ENCODE measurements at places on chromosomes 3 and 15.

DNA sequence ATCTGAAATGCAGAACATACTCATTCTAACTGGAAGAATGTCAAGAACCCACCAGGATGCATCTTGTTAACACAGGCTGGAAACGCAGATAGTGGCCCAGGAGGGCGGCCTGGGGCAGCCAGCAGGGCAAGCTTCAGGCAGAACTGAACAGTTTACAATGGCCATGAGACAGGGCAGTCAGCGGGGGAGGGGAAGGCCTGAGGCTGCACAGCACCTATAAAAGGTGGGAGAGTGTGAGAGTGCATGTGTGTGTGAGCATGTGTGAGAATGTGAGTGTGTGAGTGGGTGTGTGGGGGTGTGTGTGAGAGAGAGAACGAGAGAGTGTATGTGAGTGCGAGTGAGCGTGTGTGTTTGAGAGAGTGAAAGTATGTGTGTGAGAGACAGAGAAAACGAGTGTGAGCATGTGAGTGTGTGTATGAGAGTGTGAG, 26.8 kb upstream of the SLCO2A1 start:
- no peak for DNase-seq

- DNase-seq: peak; percentile 59
Measured at GRCh38 chr3:4983739-4984510, 4.7 kb downstream of the BHLHE40 start.

GRCh38 chr3:108159865-108160264, 62.4 kb downstream of the IFT57 start:
- no peak for DNase-seq

DNA sequence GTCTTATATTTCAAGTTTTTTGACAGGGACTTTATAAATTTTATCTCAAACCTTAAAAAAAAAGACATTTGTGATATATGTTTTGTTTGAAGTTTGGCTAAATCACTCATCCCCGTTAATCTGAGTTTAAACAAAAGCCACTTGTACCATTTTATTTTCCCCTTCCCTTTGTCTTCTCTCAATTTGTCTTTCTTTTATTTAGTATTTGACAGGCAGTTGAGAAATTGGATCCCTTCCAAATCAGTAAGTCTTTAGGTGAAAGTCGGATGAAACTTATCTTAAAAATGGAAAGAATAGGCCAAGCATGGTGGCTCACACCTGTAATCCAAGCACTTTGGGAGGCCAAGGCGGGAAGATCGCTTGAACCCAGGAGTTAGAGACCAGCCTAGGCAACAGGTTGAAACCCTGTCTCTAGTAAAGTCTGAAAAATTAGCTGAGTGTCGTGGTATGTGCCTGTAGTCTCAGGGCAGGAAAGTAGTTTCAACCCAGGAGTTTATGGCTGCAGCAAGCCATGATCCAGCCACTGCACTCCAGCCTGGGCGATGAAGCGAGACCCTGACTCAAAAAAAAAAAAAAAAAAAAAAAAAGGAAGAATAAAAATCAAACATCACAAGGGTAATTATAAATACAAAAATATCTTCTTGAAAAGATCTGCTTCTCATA, 394.6 kb upstream of the TPM1 start:
- no peak for DNase-seq

DNA sequence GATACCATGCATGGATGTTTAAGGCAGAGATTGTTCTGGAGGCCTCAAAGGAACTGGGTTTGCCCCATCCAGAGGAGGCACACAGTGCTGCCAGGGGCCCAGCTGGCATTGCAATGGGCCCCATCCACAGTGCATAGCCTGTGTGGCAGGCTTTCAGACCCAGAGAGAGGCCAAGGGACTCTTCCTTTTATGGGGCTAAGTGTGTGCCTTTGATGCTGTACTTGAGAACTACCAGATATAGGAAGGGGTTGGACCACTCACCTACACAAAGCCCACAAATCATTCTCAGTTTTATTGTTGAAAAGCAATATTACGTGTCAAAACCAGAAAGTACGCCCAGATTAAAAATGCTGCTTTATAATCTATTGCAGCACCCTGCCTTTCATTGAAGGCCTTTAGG, 134.9 kb downstream of the EPHB1 start:
- DNase-seq: peak; percentile 92

DNA sequence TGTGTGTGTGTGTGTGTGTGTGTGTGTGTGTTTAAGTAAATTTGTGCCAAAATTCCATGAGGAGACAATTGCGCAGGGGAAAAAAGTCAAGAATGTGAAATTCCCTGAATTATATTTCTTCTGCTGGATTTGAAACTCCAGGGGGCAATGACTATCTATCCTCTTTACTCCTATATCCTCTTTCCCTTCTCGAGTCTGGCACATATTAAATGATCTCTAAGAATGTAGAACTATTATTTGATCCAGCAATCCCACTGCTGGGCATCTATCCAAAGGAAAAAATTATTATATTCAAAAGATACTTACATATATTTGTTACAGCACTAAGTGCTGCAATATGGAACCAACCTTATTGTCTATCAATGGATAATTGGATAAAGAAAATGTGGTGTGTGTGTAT, 350.1 kb upstream of the ADAMTS9 start:
- DNase-seq: no peak

GRCh38 chr3:38725726-38726419, 76.4 kb upstream of the SCN5A start:
- no peak for DNase-seq

GRCh38 chr15:91496754-91497691, 356.5 kb upstream of the SLCO3A1 start:
- DNase-seq: no peak

GRCh38 chr15:70863450-70864218, 9.7 kb upstream of the LARP6 start:
- DNase-seq: no peak

DNA sequence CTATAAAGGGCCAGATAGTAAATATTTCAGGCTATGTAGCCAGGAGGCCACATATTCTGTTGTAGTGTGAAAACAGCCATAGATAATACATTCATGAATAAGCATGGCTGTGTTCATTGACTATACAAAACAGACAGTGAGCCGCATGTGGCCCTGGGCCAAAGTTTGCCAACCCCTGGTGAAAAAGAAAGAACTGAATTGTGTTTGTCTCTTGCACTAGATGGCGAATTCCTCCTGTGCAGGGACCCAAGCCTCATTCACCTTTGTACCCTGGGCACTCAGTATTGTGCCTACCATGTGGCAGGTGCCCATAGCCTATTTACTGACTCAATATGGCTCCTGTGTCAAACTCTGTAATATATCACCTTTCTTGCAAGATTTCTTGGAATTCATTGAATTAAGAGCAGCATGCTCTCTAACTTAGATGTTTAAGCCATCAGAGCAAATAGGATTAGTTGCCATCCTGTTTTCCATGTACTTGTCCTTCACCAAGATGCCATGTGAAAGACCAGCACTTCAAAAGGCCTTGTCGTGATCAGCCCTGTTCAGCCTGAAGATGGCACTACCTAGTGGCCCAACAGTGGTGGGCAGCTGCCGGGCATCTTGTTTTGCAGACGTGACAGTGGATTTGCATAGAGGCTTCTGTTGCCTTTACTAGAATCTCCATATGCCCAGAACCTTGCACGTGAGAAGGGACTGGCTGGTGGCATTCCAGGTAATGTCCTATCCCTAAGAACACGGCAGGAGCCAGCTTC, 50.9 kb upstream of the CMTM7 start:
- no peak for DNase-seq

- no peak for DNase-seq
Measured at GRCh38 chr3:56874269-56874668, 72.5 kb upstream of the ARHGEF3 start.

DNA sequence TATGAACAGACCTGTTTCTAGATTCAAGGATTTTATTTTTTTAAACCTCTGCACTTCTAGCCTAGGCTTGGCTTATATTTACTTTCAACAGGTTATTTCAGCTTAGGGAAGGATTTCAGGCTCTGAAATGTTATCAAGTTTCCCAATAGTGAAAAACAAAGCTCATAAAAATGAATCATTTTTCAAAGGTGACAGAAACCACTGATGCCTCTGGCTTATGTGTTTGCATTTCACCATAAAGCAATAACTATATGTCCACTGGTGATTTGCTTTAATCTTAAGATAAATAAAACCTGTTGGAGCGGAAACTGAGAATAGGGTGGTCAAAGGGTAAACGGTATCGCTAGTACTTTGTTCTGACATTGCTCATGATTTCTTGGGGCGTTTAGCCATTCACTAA, 141.2 kb upstream of the LRIG1 start:
- no peak for DNase-seq

DNA sequence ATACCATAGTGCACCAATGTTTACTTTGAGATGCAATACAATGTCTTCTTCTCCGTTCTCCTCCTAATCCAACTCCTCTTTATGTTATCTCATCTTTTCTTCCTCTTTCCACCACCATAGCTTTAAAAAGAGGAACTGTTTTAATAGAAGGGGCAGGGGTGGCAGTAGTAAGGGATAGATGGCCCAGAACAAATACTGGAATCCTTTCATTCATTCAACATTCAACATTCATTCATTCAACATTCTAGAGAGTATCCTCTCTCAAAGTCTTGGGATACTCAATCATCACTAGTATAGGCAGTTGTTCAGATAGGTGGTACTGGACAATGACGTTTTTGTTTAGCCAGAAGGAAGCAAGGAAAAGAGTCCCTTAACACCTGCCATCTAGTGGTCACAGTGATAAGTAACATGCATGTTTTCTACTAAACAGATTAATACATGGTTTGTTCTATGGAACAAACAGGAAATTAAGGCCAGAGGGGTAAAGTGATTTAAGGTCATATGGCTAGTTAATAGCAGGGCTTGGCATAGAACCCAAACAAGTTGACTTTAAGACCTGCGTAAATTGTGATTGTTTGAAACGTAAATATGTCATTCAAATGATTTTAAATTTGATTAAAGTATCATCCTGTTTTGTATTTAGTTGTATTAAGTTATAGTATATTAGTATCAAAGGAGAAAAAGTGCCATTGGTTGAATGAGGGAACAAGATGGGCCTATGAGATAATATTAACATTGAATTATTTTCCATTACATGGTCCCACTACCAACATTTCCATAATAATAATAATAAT, 26.9 kb upstream of the EHHADH start:
- DNase-seq: no peak

DNA sequence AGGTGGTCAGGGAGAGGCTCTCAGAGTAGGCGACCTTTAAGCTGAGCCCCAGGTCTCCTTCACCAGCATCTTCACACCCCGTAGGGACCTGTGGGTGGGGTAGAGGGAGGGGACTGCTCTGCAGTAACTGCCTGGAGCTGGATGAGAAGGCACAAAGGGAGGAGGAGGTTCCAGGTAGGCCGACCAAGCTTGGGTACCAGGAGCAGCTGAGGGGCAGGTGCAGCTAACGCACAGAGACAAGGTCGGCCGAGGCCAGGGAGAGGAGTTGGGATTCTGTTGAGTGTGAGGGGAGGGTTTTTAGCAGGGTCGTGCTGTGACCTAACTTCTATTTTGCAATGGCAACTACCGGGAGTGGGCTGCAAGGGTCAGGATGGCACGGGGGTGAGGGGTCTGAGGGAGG, 5.9 kb upstream of the GRIP2 start:
- no peak for DNase-seq

DNA sequence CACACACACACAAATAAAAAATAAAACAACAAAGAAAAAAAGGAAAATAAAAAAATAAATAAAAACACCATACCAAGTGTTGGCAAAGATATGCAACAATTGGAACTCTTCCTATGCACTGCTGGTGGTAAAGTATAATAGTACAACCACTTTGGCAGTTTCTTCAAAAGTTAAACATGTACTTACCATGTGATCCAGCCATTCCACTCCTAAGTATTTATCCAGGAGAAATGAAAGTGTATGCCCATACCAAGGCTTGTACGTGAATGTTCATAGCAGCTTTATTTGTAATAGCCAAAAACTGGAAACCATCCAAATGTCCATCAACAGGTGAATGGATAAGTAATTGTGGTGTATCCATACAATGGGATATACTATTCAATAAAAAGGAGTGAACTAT, 17.0 kb downstream of the WDR93 start:
- no peak for DNase-seq

DNA sequence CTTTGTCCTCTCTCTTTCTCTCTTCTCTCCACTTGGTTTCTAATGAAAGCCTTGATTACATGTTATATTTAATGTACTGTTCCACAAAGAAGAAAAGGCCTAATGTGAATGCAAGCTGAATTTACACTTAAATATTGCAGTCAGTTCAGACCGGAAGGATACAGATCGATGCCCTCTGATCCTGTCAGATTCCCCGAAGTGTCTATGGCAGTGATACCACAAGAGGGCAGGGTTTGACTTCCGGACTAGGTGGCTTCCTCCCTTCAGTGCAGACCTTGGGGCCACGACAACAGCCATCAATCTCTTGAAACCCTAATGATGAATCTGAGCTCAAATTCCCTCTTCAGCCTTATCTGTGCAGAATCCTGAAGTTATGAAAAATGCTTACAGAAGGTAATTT, 29.5 kb downstream of the AGTR1 start:
- no peak for DNase-seq

DNA sequence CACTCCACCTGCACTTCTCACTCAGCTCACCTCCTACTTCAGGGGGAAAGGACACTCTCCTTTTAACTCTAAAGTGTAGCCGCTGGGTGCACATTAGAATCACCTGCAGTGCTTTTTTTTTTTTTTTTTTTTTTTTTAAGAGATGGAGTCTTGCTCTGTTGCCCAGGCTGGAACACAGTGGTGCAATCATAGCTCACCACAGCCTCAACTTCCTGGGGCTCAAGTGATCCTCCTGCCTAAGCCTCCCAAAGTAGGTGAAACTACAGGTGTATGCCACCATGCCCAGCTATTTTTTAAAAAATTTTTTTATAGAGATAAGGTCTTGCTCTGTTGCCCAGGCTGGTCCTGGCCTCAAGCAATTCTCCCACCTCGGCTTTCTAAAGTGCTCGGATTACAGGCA, 20.8 kb downstream of the GRAMD2A start:
- no peak for DNase-seq

- DNase-seq: peak; percentile 5
Measured at GRCh38 chr15:39685999-39686613, 96.5 kb downstream of the FSIP1 start.

DNA sequence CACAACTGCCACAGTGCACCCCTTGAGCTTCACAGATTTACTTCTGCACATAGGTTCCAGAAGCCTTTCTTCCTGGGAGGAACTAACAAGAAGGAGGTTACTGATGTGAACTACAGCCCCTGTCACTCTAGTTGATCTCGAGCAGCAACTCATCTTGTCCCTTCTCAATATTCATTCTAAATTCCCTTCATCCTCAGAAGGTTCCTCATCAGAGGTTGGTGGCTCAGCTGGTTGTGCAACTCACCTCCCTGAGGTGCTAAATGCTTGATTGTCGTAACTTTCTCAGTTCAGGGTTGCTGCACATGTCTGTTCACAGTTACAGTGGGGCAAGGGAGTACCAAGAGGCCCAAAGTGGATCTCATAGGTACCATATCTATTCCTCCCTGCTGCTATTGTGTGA, 5.7 kb upstream of the A4GNT start:
- DNase-seq: no peak

DNA sequence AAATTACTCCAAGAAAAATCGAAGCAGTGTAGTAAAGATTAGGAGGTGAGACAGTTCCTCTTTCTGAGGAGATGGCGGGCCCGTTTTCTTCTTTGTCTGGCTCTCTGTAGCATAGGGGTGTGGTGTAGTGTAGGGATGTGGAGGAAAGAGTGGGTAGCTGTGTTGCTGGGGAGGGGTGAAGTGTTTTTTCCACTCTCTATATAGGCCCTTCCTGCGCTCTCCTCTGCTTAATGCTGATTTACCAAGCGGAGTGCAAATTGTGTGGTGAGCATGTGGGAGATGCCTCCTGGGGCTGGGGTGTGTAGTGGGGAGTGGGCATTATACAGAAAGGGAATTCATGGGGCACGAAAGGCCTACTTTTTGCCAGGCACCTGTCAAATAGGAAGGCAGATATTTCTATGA, 94.9 kb downstream of the ST6GAL1 start:
- no peak for DNase-seq
